ELF-1 (cell line): ENCODE measurements at places on chromosomes 5 and 9.
A peak's percentile ranks its signal among the peaks of the same experiment; 100 is the strongest.

DNA sequence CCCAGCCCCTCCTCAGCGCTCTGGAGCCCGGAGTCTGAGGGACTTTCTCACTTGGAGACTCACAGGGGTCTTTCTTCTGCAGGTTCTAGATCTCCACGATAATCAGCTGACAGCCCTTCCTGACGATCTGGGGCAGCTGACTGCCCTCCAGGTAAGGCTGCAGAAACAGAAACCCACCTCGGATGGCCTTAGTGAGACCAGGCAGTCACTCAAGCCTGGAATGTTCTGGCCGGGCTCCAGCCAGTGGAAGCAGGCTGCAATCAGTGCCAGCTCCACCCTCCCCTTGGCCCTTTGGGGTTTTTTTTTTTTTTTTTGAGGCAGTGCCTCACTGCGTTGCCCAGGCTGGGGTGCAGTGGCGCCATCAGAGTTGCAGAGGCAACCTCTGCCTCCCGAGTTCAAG lies 7.6 kb downstream of the LRSAM1 start:
- no peak for DNase-seq

GRCh38 chr5:71860048-71860447 lies 141.0 kb downstream of the CARTPT start:
- DNase-seq: no peak

DNA sequence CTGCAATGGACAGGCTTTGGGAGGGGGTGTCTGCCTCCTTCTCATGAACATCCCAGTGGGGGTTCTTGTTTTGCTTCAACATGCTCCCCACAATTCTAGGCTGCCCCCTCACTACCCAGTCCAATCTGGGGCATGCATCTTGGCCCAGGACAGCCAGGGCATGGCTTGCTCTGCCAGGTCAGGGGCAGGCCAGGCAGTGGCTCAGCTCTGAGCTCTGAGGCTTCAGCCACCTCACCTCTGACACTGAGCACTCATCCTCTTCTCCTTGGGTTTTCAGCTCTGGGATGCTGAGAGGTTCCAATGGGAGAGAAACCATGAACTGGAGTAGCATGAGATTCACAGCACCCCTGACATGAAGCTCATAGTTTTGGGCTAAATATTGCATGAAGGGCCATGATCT lies 11.8 kb downstream of the SLC25A48 start:
- DNase-seq: no peak

DNA sequence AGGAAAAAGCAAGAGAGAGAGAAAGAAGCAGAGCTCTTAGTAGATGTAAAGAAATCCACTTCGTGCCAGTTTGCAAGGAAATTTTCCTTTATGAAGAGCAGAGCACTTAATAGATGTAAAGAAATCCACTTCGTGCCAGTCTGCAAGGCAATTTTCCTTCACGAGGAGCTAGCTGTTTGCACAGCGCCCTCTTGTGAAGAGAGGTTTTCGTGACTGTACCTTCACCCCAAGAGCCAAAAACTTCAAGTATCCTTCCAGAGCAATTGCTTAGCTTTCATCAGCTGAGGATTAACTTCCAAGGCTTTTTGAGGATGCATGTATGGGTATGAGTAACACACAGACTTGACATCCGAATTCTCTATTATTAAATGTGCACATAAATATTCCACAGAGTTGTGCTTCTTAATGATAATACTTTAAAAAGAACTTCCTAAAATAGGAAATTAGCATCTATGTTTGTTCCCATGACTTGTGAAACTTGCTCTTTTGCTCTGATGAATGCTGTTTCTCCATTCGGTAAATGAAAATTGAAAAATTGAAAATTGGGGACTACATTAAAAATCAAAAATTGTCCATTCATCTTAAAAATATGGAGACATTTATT lies 525.6 kb downstream of the PDE4D start:
- peak; percentile 74 for DNase-seq

- DNase-seq: peak; percentile 70
Observed at GRCh38 chr5:141343242-141343952, at the start of gene PCDHGA3. TSS of gene PCDHGA3 (plus strand) at chr5:141343829. CDS start at chr5:141344034, 205 bp downstream.

GRCh38 chr5:140011297-140011802 lies 31.7 kb downstream of the NRG2 start:
- no peak for DNase-seq
